ENCODE measurements at places on chromosomes 1 and 21.

GRCh38 chr1:17061892-17062291 is 8.1 kb upstream of the SDHB start:
- no peak for DNase-seq

GRCh38 chr1:62833529-62833928 is 49.6 kb downstream of the ATG4C start:
- DNase-seq, result no peak

DNA sequence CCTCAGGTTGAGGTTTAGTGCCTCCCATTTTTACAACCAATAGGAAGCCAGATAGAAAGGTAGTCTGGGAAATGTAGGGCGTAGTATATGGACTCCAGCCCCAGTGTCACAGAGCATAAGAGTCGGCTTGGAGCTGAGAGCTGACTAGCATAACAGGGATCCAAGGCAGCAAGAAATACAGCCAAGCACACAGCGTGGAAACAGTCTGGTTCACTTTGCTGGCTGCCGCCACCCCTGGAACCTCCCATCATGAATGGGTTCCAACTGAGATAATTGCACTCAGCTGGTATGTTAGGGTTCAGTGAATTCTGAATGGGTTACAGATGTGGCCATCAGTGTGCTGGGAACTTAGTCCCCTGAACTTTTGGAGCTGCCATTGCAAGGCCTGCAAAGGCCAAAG is 76.7 kb upstream of the GPR88 start:
- no peak for DNase-seq

GRCh38 chr1:112729909-112730308 is 14.8 kb upstream of the PPM1J start:
- no peak for DNase-seq

GRCh38 chr1:162381383-162381782 is at the start of gene C1orf226:
TSS of gene C1orf226 (plus strand) at chr1:162381728. CDS start at chr1:162381902, 174 bp downstream.
- no peak for DNase-seq

Data from activated CD8-positive, alpha-beta memory T cell treated with anti-CD3 and anti-CD28 coated beads, Interleukin-2, amount 50 U/mL, for 4 hours (primary cell).